ENCODE measurements at places on chromosomes 6 and 20. TPM values are rescaled to one million over a fixed set of nuclear protein-coding genes. Genes with fewer than 3 reads are reported as not detected.

DNA sequence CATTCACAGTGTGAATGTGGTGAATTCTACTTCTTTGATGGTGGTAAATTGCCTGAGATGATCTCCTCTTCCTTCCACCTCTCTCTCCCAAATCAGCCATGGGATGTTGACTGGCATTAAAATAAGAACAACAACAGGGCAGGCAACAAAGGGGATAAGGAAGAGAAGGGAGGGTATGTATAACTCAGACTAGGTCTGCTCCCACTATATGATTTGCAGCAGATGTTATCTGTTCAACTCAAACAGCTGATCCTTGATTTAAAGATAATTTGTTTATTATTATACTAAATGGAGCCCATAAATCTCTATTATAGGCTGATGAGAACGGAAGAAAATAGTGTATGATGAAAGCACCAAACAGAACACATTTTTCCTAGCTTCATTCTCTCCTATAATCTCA lies 262.0 kb downstream of the BTBD3 start:
- no peak for DNase-seq

- peak; percentile 37 for DNase-seq
These were observed 155.3 kb downstream of the DHX35 start for GRCh38 chr20:39117491-39117890.

- DNase-seq, result no peak
These were observed 103.0 kb downstream of the LMBRD1 start for GRCh38 chr6:69693762-69694161.

DNA sequence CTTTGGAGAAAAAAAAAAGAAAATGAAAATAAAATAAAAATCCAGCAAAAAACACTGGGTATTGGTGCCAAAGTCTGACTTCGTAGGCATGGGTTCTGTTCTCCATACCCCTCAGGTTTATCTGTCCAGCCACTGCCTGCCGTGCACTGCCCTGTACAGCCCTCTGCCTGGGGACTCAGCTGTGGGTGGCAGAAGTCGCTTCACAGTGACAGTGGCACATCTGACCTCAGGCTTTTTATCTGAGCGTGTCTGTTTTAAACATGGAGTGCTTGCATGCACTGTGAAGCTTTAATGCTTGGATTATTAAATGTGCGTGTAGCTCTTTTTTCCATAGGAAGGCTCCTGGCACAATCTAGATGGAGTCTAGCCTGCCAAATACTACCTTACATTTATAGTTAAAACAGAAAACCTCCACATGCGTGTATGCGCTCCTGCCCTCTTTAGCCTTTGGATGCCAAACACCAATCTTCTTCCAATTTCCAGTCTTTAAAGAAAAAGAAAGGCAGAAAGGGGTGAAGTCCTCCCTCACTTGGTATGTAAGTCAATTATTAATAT lies 375.5 kb downstream of the UTRN start:
- DNase-seq, result no peak

Gene PLN
- total RNA-seq, result not detected

GRCh38 chr6:158665332-158665731 lies 15.5 kb downstream of the SYTL3 start:
- no peak for DNase-seq

Gene EYS
- total RNA-seq, result under 0.01 TPM

Gene OR2J3
- total RNA-seq, result not detected

Gene RSPH9
- total RNA-seq, result 0.22 TPM

Gene SEMG2
- not detected for total RNA-seq

DNA sequence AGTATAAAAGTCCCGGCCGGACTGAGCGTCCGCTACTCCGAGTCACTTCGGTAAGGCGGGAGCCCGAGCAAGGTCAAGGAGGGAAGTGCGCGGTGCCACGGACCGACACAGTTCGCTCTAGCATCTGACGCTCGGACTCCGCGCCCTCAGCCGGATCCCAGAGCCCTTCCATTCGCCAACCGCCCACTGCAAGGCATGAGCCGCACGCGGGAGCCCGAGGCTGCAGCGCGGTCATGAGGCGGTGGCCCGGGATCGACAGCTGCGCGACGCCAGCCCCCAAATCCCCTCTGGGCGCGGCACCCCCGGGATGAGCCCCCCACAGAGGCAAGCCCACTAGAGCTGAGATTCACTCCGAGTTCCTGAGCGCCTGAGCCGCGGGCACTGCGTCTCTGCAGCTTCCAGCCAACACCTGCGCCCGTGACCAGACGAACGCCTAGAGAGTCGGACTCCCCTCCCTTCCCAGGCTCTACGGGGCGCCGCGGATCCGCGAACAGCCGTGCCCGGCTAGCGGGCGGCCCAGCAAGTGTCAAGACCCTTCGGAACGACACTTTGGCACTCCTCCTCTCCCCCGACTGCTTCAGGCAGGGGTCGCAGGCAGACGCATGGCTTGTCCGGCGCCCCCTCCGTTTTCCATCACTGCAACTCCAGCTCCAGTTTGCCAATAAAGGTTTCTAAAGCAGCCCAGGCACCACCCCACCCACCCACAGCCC lies 725 bp upstream of the ISM1 start:
- DNase-seq, result peak; percentile 30

Gene FOXS1
- total RNA-seq, result 0.20 TPM

Gene TUBB1
- total RNA-seq, result not detected

DNA sequence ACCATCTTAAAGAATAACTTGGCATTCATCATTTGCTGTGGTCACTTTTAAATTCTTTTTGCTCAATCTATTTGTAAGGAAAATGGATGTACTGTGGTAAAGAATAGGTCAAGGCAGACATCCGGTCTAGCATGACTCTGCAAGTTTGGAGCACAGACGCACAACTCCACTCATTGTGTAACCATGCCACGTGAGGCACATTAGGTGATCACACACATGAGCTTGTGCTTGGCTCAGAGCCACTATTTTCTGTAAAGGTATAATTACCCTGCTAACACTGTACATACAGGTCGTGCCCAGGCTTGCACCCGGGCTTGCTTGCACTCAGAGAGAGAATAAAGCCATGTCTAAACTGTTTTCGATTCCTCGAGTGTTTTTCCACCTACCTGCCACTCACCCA lies 1289.1 kb upstream of the ADGRB3 start:
- no peak for DNase-seq

- DNase-seq, result no peak
These were observed 20.9 kb upstream of the KCNG1 start for GRCh38 chr20:51043811-51044210.

GRCh38 chr20:46483879-46484278 lies 29.5 kb downstream of the ZNF334 start:
- DNase-seq, result no peak

Measured in lung microvascular endothelial cell (primary cell).